Caco-2 (cell line): ENCODE measurements at places on chromosomes 7 and 10.

DNA sequence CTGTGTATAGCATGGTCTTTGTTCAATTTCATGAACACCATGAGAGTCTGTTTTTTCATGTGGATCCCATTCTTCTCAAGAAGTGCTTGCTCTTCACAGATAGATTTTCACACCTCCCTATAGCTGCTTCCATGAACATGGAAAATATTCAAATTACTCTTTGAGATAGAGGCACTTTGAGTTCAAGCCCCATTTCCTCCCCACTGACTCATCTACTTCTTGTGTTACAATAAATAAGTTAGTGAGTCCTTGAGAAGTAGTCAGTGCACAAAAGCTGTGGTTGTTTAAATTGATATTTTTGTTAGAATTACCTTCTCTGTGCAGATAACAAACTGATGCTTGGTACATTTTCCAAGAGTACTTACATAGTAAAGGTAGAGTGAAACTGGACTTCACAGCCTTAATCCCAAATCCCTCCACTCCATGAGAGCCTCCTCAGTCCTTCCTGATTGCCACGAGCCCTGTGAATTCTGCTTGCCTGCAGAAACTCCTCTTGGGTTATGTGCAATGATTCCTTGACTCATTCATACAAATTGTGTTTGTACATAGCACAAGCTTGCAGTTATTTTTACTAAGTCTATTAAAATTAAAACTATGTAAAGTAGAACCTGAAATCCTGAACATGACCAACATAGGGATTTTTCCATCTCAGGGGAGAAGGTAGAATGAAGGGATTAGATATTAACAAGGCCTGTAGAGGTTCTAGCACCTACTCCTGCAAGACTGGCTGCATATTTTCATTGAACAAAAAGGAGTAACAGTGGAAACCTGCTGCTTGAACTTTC, 496.2 kb downstream of the TNS3 start:
- no peak for DNase-seq

DNA sequence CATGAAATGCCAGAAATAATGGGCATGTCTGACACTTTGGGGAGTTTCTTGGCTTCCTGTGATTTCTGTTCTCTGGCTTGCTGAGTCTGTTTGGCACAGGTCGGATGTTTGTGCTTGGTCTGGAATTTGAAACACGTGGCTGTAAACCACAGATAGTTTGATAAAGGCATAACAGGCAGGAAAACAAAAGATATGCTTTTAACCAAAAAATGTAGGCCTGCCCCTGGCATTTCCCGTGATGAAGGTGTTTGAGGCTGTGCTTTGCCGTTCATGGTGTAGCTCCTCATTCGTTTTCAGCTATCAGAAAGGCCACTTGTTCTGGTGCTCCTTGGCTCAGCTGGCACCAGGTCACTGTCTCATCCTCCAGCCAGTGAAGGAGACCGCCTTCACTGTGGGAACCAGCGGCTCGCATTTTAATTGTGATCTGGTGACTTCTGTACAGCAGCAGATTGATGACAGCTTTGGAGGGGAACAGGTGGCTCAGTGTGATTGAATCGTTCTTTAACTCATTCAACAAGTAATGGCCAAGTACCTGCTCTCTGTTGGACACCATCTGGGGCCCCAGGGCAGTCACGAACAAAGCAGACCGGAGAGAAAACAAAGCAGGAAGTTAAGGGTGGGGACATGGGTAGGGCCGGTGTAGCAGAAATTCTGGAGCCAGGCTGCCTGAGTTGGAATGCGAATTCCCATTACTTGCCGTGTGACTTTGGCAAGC, 111.5 kb downstream of the CCNY start:
- peak; percentile 19 for DNase-seq

GRCh38 chr10:80410578-80411145, 2.3 kb downstream of the PRXL2A start:
- DNase-seq = no peak

DNA sequence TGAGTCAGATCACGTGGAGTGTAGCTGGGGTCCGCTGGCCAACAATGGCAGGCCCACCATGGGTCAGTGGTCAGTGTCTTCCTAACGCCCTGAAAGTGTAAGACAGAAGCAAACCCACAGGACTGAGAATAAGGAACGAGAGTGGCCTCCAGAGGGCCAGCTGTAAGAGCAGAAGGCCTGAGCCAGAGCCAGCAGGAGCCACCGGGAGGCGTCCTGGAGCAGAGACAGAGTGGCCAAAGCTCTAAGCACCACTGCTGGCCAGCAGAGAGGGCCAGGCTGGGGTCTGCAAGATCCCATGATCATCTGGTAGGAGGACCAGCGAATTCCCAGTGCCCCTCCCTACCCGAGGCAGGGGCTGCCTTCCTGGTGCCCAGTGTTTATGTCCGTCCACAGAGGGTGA, 9.2 kb downstream of the CCDC201 start:
- peak; percentile 24 for DNase-seq

- no peak for DNase-seq
Observed at GRCh38 chr7:129489491-129489890, 12.8 kb upstream of the SMKR1 start.

GRCh38 chr10:97336006-97336405, 1.5 kb upstream of the FRAT2 start:
- DNase-seq = no peak

DNA sequence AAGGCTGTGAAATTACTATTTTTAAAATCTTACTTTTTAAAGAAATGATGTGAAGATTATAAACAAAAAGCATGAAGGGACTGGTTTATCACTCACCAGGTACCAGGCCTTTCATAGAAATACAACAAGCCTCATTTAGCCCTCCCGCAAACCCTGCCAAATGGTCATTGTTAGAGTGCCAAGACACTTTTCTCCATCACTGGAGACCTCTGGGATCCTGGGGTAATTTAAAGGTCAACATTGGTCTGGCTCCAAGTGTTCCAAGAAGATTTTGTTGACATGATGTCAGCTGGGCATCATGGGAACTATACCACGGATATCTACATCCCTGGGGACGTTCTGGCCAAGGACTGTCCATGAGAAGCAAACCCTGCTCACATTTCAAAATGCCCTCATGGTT, 138.0 kb upstream of the FRMD4A start:
- no peak for DNase-seq

DNA sequence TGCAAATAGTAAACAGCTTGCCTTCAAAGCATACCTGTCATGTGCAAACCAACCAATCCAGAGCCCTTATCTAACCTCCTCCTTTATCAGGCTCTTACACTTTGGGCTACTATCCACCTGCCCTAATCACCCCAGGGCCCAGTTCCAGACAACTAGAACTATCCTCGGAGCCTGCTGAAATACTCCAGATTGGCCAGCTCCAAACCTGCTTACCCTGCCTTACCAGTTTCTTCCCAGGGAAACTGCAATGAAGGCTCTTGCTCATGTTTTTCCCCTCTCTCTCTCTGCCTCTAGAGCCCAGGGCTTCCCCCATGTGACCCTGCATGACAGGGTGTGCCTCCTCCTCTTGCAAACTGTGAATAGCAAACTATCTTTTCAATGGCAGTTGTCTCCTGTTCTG, 81.4 kb upstream of the CAPZA2 start:
- peak; percentile 94 for DNase-seq

DNA sequence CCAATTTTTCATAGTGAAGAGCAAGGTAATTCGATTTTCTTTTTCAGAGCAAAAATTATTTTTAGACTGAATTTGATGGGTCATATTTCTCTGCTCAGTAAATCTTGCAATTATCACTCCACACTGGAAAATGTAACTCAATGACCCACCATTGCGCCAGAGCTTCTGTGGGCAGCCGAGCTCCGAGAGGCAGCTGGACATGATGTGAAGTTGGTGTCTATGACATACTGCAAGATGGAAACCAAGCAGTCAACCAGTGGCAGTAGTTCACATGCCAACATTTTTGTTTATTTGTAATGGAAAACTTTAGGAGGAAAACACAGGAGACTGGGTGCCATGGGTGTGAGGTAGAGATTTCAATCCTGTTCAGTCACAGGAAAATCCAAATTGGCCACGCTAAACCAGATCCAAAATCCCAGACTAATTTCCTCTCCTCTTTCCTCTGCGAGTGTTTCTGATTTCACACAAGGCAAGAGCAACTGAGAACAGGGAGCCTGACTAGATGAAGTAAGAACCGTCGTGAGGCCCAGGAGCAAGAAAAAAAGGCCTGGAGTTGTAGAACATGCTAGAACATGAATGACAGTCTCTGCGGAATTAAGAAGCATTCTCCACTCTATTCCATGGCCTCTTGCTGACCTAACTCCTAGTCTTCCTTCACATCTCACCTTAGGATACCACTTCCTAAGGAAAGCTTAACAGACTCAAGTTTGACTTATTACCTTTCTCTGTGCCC, 39.3 kb downstream of the CALD1 start:
- DNase-seq = no peak

GRCh38 chr10:122514045-122514840, 46.3 kb upstream of the DMBT1 start:
- no peak for DNase-seq

DNA sequence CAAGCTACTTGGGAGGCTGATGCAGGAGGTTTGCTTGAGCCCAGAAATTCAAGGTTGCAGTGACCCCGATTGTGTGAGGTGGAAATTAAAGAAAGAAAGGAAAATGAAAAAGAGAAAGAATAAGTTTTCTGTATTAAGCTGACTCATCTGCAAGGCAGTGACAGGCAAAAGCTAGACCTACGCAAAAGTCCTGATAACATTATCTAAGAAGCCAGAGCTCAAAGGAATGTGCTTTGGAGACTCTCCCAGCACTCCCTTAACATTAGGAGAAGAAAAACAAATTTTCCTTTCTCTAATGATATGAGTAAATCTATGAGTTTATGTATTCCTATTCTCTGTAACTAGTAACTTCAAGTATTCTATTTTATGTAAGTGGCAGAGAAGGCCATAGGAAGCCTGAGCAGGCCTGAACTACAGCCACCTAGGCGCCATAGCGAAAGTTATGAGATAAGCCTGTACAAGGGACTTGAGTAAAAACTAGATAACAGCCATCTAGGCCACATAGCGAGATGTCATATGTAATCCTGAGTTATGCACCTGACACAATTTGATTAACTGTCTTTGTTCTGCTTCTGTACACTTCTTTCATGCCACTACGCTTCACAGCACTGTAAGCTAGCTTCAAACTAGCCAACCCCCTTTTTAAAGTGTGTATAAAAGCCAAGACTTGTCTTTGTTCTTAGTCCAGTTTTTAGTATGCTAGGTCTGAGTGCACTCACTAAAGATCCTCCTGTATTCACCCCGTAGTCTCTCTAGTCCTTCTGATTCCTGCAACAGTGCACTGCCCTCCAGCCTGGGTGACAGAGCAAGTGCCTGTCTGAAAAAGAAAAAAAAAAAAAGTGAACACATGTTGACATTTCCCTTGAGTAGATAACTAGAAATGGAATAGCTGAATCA, 9.4 kb upstream of the ZWINT start:
- no peak for DNase-seq

DNA sequence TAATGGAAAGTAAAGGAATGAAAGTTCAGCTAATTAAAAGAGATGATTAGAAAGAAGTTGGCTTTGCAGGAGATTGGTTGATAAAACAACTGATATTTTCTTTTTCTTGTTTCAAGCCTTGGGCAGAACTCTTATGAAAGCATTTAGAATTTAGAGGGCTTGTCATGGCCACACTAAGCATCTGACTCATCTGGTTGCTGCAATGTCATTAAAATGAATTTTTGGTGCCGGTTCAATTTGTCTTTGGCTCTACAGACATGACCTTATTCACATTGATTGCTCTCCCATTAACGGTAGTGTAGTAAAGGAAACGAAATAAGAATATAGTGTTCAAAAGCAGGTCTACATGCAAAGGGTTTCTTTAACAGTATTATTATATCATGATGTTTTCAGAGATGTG, 1012.4 kb upstream of the C7orf33 start:
- DNase-seq = no peak

DNA sequence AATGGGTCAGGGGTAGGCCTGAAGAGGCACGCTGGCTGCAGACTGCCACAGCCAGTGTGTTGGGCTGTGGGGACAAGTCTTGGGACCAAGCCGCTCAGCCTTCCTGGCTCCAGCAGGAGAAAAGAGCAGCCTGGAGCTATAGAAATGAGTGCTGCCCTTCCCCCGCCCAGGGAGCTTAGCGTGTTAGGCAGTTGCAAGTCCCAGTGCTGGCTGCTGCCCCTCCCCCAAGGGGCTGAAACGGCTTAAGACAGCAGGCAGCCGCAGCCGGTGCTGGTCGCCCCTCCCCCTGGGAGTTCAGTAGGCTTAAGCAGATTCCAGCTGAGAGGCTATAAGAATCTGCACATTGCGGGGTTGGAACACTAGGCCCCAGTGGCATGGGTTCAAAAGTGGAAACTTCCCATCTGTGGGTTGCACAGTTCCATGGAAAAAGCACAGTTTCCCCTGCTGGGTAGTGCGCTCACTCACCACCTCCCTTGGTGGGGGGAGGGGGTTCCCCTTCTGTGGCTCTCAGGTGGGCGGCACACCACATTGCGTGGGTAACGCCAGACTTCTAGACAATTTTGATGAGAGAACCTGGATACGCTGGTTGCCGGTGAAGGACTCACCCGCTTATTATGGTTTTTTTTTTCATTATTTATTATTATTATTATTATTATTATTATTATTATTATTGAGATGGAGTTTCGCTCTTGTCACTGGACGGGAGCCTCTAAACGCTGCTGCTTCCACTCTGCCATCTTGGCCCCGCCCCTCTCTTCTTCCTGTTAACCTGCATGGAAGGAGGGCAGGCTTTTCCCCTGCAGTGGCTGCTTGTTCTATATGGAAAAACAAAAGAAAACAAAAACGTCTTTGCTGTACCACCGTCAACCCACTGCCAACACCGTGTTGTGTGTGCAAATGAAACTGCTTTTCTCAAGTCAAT, 151.1 kb downstream of the CXCL12 start:
- peak; percentile 67 for DNase-seq

- DNase-seq = peak; percentile 84
Observed at GRCh38 chr10:128150045-128150493, 23.8 kb upstream of the MKI67 start.

DNA sequence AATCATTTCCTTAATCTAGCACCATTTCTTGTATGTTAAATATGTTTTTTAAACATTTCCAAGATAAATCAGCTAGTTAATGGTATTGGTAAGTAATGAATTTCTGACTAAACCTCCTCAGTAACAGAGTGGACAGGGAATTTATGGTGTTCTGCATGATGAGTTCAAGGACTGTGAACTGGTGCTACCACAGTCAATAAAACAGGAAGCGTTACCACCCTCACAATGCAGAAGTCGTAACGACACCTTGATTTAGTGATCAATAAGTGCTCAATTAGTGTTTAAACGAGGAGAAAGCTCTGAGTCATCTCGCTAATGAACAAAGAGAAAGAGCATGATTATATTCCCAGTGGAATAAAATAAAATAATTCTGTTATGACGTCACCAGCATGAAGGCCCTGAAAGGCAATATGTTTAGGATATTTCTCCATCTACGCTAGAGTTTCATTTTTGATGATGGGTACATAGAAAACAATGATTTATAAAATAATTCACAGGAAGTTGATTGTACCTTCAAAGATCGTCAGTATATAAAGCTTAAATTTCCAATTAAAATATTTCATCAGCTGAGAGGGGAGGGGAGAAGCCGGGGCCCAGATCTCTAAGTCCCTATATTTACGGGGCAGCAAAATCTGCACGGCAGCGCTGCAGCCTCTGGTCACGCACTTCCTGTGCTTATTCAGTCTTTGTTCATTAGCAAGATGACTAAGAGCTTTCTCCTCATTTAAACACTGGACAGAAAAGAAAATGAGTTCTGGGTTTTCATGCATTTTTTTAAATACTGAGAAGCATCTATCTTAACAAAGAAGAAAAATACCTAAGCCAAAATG, 400.5 kb downstream of the PTPRN2 start:
- DNase-seq = no peak
